ENCODE measurements at places on chromosomes 16 and 17.

- DNase-seq, result no peak
Measured at GRCh38 chr16:9481747-9482730, 390.6 kb downstream of the HAPSTR1 start.

GRCh38 chr17:76584427-76585032 is 1.1 kb downstream of the ST6GALNAC2 start:
- DNase-seq, result no peak

DNA sequence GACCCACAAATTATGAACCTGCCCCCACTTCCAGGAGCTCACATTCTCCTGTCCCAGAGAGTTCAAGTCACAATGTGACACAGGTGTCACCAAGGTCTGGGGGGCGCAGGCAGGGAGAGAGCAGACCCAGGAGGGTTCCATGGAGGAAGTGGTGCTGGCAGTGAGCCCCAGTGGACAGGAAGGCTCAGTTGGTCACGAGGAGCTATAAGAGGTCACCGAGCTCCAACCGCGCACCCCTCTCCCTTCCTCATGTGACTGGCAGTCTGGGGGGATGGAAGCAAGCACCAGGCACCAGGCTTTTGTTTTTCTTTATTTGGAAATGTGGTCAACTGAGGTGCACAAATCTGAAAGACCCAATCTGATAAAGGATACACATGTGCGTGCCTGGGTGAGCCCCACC is 2.5 kb downstream of the ITGAD start:
- no peak for DNase-seq

DNA sequence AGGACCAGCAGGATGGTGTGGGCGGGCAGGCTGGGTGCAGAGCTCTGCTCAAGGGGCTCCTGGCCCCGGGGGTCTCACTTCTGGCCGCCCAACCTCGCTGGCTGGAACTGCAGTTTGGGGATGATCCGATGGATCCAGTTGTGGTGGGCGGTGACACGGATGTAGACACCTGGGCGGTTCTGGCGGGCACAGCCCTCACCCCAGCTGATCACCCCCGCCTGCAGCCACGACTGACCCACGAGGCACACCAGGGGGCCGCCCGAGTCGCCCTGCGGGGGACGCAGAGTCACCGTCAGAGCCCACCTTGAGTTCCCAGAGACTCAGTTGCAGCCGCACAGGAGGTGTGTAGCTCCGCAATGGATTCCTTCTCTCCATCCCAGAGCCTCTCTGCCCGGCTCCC is 7.5 kb downstream of the PRSS27 start:
- no peak for DNase-seq

GRCh38 chr17:50719924-50720794 is 756 bp downstream of the LUC7L3 start:
- DNase-seq, result no peak
